ENCODE measurements at places on chromosomes 4 and X.

DNA sequence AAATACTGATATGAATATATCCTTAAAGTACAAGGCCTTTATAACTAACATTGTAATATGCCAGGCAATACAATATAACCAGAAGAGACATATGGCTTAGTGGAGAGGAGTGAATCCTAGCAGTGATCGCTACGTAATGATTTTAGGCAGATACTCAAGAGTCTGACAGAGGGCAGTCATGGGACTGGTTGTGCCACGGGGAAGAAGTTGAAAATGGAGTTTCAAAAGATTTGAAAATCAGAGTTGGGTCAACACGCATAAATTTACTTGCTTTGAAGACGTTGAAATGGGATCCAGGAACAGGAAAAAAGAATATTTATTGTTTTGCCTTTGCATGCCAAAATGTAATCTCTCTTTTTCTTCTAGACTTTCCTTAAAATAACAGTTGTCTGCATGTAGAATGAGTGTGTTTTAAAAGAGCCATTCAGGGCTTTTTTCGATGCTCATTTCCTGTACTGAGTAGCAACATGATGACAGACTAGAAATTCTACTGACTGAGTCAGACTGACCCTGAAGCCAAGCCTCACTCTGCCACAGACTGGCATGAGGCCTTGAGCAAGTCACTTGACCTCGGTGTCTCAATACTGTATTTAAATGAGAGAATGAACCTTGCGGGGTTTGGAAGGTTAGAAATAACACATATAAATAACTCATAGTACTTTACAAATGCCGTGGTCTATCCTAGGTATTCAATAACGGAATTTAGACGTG is 8.1 kb upstream of the SMS start:
- DNase-seq = peak; percentile 86

DNA sequence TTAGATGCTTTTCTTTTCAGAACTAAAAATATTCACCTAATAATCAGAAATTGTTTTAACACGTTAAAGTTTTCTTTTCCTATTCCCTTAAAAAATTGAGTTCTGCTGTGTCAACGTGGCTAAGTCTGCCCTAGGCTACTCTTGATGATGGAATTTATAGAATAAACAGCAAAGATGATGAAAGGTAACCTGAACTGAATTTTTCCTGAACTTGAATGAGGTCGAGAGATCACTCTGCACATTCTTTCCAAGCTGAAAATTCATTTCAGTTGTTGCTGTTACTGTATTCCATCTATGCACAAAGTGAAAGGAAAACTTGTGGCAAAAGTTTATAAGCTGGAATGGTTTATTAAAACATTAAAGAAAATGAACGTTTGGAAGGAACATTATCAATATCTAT is 245.9 kb upstream of the GIMD1 start:
- DNase-seq = peak; percentile 45

GRCh38 chr4:31026256-31026655 is 306.1 kb downstream of the PCDH7 start:
- no peak for DNase-seq

- no peak for DNase-seq
Observed at GRCh38 chr4:68299492-68300457, 50.1 kb downstream of the YTHDC1 start.

DNA sequence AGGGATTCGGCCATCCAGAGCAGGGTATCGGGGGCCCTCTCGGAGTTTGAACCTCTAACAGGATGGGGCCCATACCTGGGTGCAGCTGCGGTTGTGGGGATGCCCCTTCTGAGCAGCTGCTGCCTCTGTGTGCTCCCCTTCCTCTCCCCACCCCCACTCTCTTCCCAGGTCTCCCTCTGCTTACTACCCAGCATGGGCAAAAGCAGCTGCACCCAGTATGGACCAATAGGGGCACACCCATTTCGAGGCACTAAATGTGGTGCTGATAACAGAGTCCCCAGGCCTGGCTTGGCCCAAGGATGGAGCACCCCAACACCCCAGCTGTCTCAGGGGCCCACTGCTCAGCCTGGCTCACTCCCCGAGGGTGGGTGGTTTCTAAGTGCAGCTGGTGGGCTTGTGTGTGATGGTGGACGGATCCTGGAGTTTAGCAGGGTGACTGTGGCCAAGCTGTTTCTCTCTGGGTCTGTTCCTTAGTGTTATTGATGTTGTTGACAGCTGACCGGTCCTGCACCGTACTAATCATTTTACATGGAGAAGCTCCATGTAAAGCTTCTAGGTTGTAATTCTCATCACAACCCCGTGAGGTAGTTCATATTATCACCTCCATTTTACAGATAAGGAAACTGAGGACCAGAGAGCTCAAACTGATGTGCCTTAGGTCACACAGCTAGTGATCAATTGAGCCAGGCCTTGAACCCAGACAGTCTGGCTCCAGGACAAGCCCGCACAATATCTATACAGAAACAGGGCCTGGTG is 13.1 kb upstream of the KIAA0232 start:
- DNase-seq = no peak

GRCh38 chrX:139823806-139824205 is 109.0 kb downstream of the ATP11C start:
- peak; percentile 15 for DNase-seq

DNA sequence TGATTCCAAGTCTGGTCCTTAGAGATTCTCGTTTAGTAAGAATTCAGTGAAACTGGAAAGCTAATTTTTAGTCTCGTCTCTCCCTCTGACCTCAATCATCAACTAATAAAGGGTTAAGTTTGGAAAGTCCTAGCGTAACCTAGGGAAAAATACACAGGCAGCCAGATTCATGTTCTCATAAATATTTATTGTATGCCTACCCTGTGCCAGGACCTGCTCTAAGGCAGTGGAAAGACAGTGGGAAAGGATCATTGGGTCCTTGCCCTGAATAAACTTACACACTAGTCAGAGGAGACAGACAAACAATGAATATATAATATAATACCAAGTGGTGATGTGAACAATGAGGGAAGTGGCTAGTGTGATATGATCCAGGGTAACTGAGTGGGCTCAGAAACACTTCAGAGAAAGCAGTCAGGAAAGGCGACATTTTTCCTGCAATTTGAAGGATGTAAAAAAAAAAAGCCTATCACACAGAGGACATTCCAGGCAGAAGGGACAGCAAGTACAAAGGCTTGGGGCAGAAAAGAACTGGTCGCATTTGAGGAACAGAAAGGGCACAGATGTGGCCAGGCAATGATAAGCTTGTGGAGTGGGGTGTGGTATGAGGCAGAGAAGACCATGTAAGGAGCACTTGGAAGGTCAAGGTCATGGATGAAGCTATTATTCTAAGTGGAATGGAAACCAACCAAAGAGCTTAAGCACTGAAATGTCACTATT is 128.8 kb downstream of the AMELX start:
- DNase-seq = no peak

DNA sequence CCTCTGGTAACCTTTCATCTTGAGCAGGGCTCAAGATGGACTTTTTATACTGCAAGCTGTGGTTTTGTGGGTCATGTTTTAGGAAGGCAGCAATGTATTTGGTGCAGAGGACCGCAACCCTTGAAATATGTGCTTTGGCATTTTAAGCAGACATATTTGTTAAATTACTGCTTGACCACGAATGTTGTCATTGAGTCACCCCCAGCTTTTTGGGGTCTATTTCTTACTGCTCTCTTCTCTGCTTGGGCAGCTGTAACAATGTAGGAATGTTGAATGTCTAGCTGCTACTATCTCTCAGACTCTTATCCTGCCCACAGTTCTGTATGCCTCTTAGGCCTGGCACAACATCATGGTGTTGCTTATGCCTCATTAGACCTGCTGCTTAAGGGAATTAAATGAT is 6.0 kb downstream of the RBPJ start:
- DNase-seq = peak; percentile 96

DNA sequence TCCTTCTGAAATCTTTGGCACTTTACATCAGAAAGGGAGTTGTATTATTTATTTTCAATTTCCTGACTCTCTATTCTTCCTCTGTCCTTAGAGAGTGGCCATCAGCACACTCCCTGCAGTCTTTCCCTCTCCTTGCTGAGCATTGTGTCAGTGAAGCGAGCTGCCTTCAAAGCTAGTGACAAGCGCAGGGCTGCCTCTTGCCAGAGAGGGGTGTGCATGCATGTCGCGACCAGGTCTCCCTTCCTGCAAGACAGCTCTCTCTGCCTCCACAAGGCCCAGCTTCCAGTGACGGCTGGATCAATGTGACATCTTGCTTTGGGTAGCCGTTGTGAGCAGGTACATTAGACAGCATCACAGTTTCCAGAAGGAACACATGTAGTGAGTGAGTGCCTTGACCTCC is 810.9 kb upstream of the TENM3 start:
- no peak for DNase-seq

DNA sequence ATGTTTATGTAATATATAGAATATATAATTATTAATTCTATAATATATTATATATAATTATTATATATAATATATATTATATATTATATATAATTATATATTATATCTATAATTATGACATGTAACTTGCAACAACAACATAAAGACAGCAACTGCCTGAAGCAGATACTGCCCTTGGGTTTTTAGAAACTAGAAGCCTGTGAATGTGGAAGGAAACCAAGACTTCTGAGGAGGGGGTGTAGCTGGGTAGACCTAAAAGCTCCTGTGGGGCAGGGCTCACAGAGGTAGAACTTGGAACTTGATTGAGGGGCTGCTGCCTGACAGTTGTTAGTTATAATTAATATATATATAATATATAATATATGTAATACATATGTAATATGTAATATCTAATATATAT is 167.2 kb upstream of the SLIT2 start:
- DNase-seq = no peak

DNA sequence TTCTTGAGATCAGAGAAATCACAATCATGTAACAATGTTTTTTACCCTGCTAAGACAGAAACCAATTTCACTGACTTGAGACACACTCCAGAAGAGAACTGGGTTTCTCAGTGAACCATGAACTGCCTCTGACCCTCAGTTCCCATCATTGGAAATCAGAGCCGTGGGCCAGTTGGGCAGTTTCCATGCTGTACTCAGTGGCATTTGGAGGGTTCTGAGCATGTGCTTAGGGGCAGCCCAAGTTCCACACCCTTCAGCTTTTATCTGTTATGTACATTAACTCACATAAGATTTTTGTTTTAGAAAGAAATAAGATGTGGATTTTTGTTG is 77.9 kb downstream of the BTC start:
- no peak for DNase-seq

DNA sequence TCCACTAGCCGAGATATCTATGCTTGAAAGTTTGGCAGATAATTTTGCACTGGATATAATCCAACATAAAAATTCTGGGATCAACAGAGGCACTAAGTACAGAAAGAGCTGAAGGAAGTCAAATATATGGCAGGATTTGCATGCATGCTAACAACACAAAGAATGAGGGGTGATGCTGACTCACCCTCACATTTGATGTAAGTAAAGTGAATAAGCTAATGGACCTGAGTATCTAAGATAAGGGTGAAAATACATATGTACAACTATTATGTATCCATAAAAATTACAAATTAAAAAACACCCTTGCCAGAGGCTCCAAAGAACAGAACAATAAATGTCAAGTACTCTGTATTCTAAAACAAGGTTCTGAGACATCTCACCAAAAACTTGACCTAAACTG is 63.8 kb upstream of the PRDX4 start:
- no peak for DNase-seq

- DNase-seq = peak; percentile 80
Observed at GRCh38 chrX:57595381-57595811, 3.6 kb downstream of the ZXDB start.

GRCh38 chr4:25654031-25654970 is 1.4 kb upstream of the SLC34A2 start:
- peak; percentile 13 for DNase-seq

Data from fibroblast of skin of scalp (primary cell).